ENCODE measurements at places on chromosomes 1 and 21. TPM values are rescaled to one million over a fixed set of nuclear protein-coding genes. Genes with fewer than 3 reads are reported as not detected.

- DNase-seq, result no peak
Measured at GRCh38 chr1:172686143-172686542, 27.2 kb downstream of the FASLG start.

DNA sequence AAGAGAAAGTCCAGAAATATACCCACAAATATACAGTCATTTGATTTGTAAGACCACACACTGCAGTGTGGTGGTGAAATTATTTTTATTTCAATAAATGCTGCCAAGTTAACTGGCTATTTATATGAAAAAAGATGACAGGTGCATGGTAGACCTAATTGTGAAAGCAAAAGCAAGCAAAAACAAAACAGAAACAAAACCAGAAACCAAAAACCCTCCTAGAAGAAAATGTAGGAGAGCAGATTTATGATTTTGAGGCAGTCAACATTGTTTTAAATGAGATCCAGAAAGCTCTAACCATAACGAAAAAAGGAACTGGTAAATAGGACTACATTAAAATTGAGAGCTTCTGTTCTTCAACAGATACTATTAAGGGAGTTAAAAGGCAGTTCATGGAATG is 303.6 kb downstream of the PRDM2 start:
- DNase-seq, result no peak

DNA sequence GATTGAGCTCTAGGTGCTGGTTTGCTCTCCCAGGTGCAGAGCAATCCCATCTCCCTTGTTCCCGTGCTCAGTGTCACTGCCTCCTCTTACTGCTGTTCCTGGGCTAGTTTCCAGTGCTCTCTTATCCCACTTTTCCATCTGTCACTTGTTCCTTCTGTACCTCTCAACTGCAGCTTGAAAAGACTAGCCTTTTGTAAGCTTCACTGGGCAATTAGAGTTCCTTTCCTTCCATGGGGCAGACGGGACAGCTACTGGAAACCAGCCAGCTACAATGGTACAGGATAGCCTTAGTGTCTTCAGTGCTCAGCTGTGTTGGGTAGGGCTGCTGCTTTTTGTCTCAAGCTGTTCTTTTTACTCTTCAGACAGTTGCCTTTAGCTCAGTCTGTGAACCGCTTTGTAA is 31.6 kb downstream of the AGT start:
- no peak for DNase-seq

- DNase-seq, result no peak
Measured at GRCh38 chr1:163737261-163737660, 415.5 kb downstream of the NUF2 start.

Gene OPRD1
- total RNA-seq, result not detected

DNA sequence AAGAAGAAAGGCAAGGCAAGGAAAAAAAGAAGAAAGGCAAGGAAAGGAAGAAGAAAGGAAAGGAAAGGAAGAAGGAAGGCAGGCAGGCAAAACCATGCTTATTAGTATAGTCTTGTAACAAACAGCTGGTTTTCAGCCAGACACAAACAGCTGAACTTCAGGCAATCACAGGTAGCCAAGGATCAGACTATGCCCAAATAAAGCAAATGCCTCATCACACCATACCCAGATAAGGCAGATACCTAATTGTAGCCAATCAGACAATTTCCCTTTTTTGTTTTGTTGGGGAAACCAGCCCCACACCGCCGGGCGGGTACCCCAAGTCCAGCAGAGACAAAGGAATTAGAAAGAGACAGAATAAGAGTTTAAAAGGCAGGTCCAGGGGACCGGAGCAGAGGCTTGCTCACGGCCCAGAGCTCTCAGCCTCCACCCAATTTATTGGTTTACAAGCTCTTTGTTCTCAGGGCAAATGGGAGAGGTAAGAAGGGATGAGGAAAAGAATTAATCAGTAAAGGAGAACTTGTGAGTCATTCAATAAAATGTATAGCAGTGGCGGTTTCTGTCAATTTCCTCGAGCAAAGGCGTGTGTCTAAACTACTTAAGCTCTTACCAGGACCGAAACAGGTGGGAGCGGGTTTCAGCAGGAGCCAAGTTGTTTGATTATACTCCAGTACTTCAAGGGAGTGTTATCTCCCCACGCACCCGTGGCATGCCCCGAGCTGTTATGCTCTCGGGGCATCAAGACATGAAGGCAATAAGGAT is 886.8 kb downstream of the KCNT2 start:
- DNase-seq, result no peak

GRCh38 chr1:58901008-58901407 is 117.2 kb upstream of the JUN start:
- peak; percentile 38 for DNase-seq

Gene SLC26A9
- 0.15 TPM for total RNA-seq

- DNase-seq, result no peak
Measured at GRCh38 chr1:239386453-239387303, at the start of gene CHRM3. Gene CHRM3, plus strand, starts transcription at chr1:239386568. Its CDS starts 520,884 bp downstream, at chr1:239907452.

GRCh38 chr21:43703035-43703880 is 15.7 kb upstream of the PDXK start:
- DNase-seq, result peak; percentile 57

GRCh38 chr1:95863086-95863485 is 629.1 kb downstream of the RWDD3 start:
- no peak for DNase-seq

Gene DNAJC6
- total RNA-seq, result 1.0 TPM

GRCh38 chr1:56200896-56201295 is 378.5 kb downstream of the PLPP3 start:
- no peak for DNase-seq

Gene ACOT7
- total RNA-seq, result 43.2 TPM

DNA sequence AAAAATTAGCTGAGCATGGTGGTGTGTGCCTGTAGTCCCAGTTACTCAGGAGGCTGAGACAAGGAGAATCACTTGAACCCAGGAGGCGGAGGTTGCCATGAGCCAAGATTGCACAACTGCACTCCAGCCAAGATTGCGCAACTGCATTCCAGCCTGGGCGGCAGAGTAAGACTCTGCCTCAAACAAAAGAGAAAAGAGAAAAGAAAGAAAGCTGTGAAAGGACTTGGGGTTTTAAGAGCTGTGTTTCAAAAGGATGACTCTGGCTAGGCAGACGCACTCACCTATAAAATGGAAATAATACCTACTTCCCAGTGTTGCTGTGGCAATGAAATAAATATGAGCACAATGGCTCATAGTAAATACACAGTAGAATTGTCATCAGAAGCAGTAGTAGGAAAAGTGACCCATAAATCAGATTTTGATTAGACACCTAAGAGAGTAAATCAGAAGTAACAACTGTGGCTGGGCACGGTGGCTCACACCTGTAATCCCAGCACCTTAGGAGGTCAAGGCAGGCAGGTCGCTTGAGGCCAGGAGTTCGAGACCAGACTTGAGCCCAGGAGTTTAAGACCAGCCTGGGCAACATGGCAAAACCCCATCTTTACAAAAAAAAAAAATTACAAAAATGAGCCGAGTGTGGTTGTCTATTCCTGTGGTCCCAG is 45.9 kb upstream of the PUM1 start:
- DNase-seq, result no peak

GRCh38 chr1:204959374-204959773 is 83.6 kb upstream of the CNTN2 start:
- DNase-seq, result no peak

Gene PLA2G4A
- total RNA-seq, result not detected

Gene SYNC
- total RNA-seq, result 5.4 TPM

DNA sequence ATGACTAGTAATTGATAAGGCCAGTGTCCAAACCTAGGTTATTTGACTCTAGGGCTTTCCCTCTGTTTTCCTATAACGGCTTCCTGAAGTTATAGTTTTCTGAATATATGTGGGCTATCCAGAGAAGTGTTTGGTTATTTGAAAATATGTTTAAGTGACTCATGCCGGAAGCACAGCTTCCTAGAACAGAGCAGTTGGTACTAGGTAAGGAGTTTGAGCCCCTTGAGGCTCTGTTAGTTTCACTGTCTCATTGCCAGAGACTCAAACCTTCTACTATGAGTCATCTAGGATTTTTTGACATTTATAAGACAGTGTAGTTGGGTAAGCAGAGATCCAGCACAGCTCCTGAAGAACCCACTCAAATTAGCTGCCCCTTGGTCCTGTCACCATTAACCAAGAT is 27.1 kb upstream of the LEPR start:
- DNase-seq, result no peak

GRCh38 chr21:21921410-21922232 is 923.4 kb downstream of the NCAM2 start:
- DNase-seq, result no peak

DNA sequence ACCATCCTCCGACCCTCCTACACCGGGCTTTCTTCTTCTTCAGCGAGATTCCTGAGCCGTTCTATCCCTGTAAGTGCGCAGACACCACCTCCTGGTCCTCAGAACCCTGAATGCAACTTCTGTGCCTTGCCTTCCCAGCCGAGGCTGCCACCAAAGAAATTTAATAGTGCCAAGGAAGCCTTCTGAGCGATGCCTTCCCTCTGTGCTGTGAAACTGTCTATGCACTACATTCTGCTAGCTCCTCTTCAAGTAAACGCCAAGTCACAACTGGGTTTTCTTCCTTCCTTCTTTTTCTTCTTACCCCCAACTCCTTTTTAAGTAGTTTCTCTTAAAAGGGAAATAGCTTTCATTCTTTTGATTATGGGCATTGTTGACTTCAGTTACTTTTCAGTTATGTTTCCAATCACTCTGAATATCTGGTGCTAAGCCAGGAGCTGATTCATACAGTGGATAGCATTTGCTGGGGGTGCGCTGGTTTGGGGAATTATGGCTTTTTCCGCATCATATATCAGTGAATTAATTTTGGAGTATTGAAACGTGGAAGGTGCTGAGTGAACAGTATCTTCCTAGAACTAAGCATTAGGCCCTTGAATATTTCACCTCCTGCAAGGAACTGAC is 38.6 kb upstream of the GPR88 start:
- no peak for DNase-seq

DNA sequence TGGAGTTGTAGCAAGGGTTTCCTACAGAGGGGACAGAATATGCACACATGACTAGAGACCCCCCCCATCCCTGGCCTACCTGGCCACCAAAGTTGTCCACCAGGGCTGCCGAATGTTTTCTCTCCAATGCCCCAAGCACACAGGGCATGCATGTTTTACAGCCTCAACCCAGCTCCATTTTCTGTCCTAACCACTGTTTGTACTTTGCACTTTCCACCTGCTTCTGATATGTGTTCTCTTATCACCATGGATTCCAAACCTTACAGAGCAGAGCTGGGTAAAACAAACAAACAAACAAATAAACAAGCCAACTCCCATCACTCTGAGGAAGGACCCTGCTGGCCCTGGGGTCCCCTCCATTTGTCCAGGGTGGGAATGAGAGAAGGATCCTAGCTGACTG is 27.3 kb downstream of the CLIC6 start:
- no peak for DNase-seq

Gene ALX3
- not detected for total RNA-seq

GRCh38 chr1:24762133-24762676 is 17.0 kb downstream of the CLIC4 start:
- no peak for DNase-seq

- DNase-seq, result no peak
Measured at GRCh38 chr1:34175744-34176143, 963 bp upstream of the C1orf94 start.

GRCh38 chr1:66439031-66439740 is 94.8 kb upstream of the SGIP1 start:
- no peak for DNase-seq

GRCh38 chr21:42125571-42126544 is 54.7 kb downstream of the UMODL1 start:
- peak; percentile 39 for DNase-seq

Gene CCDC24
- total RNA-seq, result 2.2 TPM

Gene OR2G6
- not detected for total RNA-seq

Gene KCNE2
- not detected for total RNA-seq

DNA sequence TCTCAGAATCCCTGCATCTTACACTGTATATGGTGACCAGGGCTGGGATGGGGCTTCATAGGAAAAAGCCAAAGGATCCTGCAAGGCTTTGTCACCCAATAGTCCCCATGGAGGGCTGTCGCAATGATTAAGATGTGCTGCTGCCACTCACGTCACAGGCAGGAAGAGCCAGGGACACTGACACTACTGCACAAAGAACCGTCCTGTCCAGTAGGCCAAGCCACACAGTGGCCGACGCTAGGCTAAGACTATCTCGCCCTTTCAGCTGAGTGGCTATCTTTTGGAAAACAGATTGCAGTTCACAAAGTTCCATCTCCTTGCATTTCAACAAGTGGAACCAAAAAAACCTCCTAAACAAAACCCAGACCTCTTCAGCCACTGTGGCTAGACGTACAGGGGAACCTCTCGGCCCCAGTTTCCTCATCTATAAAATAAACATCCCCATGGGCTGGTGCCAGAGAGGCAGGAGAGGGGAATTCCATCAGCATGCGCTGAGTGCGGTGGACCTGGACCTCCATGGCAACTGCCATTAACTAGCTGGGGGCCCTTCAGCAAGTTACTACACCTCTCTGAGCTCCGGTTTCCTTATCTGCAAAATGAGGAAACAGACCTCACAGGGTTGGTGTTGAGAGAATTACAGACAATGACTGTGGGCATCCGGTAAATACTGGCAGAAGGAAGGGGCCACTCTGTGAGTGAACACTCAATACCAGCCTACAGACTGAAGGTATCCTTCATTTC is 8.7 kb downstream of the CAPZB start:
- DNase-seq, result no peak

GRCh38 chr1:226574591-226575435 is 26.2 kb downstream of the STUM start:
- no peak for DNase-seq

Gene OR2L3
- total RNA-seq, result not detected

Gene CHRM3
- not detected for total RNA-seq

DNA sequence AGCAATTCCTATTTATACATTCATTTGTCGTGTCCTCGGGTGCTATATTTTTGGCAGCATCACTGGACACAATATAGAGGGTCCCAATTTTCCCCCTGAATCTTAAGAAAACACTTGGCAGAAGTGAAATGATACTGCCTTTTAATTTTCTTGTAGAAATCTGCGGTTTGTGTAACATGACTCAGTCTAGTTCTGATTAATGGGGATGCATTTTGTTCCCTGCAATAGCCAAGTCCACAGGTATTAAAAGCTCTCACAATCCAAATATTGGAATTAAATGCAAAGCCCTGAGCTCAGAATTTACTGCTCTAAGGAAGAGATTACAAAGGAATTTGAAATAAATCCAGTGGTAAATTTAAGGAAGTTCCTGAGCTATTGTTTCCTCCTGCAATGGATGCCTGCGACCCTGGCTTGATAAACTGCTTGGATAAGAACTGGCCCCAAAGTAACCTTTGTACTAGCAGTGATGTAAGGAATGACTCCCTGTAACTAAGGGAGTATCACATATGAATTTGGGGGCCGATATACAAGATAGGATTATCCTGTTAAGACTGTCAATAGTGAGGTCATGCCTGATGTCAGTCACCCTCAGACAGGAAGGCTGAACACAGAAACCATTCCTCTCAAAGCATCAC is 349.7 kb upstream of the C1orf87 start:
- DNase-seq, result no peak

GRCh38 chr1:2155788-2156187 is 38.8 kb downstream of the FAAP20 start:
- DNase-seq, result no peak
